KG1 (cell line): ENCODE measurements at places on chromosomes 6 and 20.

DNA sequence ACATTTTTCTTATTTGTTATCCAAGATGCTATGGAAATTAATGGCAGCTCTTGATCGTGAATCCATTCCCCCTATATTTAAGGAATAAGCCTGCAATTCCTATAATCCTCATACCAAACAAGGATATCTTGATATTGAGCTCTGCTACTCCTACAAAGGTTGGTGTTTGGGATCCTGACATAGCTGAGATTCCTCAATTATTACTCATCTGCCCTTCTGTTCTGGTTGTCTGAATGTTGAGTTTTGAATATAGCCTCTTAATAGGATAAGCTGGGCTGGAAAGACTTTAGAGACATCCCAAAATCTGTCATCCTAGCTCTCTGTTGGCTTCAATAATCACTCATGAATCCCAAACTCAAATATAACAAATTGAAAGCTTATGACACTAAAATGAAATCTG is 49.9 kb downstream of the CLIC5 start:
- no peak for DNase-seq

DNA sequence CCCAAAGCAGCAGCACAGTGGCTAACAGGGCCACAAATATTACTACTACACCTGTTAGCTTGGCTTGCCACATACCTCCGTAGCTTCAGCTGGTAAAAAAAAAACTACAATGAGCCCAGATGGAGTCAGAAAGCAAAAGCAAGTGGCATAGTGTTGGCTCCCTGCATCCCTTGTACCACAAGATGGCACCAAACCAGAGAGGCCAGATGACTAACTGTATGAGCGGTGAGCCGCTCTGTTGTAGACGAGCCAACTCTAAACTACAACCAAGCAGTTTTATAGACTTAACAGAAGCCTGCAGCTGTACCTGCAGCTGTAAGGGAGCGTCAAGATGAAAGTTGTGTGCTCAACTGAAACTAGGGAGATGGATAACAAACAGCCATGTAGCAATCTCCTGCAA is 84.5 kb upstream of the MCHR2 start:
- DNase-seq: no peak

DNA sequence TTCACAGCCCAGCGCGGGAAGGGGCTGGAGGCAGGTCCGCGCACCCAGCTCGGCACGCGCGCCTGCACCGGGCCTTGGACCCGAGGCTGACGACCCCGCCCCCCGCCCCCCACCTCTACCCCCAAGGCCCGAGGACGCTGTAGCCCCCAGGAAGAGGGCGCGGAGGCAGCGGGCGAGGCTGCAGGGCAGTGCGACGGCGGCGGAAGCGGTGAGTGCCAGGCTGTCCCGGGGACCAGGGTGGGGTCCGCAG is 1.2 kb downstream of the LIME1 start:
- DNase-seq: no peak

DNA sequence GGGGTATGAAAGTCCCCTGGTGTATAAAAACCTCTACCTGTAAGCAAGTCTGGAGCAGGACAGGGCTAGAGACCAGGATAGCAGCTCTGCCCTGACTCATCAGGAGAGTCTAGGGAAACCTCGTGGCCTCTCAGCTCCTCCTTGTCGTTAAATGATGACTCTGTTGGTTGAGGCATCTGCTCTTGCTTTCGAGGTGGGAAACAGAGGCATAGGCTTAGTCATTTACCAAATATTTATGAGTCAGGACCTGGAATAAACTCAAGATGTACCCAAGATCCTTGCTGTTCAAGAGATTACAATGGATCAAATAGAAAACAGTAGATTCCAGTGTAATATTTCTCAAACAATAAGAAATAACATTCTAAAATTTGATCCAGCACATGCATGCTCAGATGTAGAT is 5.5 kb downstream of the MANBAL start:
- DNase-seq: no peak

- no peak for DNase-seq
Observed at GRCh38 chr6:144232176-144232831, 52.8 kb upstream of the UTRN start.

DNA sequence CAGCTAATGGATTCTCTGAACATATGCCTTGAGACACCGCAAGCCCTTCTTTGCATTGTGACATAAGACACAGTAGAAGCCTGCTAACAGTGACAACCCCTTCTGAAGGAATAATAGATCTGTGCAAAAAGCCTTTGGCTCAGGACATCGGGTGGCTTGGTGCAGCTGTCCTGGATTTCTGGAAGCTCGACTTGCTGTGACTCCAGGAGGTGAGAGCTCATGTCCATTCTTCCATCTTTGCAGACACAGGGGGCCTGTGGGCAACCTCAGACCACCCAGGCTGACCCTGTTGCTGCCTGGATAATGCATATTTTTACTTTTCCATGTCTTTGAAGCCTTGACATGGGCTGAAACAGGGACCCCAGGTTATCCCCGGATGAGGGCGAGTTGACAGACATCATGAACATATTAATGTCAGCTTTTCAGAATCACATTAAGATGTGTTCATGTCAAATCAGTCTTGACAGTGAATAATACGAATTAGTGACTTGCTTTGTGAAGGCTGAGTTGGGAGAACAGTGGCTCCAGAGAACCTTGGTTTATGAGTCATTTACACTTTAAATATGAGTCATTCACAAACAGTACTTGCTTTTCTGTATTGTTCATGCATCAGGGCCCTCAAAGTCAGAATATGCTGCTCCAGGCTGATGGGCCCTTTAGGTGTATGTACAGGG is 66.8 kb upstream of the IYD start:
- DNase-seq: no peak

GRCh38 chr6:89302936-89303335 is 12.2 kb downstream of the GABRR2 start:
- DNase-seq: no peak

- no peak for DNase-seq
Observed at GRCh38 chr6:2575236-2575635, 175.5 kb downstream of the MYLK4 start.

- no peak for DNase-seq
Observed at GRCh38 chr6:163651426-163651825, 236.9 kb downstream of the QKI start.

GRCh38 chr20:42392442-42392841 is 774.3 kb upstream of the CHD6 start:
- DNase-seq: no peak

- no peak for DNase-seq
Observed at GRCh38 chr20:47843886-47844567, 58.7 kb upstream of the SULF2 start.

DNA sequence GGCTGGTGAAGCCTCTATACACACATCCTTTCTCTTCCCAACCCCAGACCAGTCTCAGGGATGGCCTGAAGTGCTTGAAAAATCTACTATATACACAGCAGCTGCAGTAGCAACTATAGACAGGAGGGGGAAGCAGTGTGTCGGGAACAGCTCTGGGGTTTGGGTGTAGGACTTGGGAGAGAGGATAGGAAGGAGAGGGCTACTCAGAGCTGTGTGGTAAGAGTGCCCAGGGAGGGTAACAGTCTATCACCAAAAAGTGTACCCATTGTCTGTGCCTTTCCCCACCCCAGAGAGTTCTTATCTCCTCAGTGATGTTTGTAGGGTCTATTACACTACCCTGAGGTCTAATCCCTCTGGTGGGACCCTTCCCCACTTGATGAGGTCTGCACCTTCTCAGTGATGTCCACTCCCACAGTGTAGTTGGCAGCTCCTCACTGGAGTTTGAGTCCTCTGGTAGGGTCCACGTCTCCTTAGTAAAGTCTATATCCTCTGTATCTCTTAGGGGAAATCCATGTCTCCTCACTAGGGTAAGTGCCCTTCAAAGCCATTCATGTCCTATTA is 1.5 kb upstream of the GGT7 start:
- peak; percentile 9 for DNase-seq

DNA sequence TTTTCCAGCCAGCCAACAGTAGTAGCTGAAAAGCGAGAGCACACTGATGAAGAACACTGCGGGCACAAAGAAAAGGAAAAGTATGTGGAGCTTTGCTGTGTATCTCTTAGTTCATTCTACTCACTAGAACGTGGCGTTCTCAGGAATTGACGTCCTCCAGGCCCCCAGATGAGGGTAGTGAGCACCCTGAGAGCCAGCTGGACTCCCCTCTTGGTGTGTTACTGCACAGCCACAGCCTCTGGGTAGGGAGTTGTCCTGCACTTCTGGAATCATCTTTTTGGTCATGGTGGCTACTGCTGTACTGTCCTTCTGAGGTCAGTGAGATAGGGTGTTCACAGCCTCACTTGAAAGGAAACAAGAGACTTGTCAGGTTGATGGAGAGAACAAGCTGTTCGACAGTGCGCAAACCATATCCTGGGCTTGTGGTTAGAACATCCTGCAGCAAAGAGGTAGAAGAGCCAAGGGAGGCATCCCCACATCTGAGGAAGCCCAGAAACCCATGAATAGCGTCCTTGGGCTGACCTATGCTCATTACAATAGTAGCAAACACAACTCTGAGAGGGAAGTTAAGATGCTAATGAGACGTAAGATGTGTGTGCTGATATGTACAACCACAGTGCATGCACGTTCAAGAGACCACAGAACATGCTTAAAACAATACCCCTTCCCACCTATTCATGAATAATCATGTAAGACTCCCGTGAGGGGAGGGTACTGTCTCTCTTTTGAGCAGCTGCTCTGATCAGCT is 14.6 kb upstream of the HLA-F start:
- no peak for DNase-seq

GRCh38 chr6:4637691-4638433 is 138.3 kb upstream of the CDYL start:
- no peak for DNase-seq

GRCh38 chr20:43960231-43960630 is 45.6 kb downstream of the TOX2 start:
- DNase-seq: no peak

- no peak for DNase-seq
Observed at GRCh38 chr20:2418388-2418787, 37.7 kb downstream of the TGM6 start.

DNA sequence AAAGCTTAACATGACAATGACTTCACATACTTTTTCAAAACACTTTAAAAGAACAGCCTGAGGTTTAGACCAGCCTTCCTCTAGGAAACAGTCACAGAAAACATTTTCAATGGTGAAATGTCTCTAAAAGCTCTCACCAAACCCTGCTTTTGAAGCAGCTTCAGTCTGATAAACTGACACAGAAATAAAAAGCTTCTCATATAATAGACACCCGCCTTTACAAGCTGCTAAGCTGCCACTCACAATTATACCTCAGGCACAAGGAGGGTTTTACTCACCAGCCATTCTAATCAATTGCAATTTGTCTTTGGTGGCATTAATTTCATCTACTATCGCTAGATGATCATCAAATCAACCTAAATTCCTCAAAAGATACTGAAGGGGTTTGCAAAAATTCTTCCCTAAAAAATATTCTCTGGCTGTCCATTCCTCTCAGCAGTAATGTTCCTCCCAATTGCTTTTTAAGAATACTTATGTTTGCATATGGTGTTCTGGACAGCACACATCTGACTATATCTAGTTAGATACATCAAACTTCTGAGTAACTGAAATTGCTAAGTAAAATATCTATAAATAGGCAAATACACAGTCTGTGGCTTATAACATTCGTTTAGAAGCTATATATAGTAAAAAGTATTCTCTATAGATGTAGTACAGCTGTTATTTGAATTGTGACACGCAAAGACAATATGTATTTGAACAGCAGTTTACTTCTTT is 29.4 kb downstream of the KIF13A start:
- no peak for DNase-seq

DNA sequence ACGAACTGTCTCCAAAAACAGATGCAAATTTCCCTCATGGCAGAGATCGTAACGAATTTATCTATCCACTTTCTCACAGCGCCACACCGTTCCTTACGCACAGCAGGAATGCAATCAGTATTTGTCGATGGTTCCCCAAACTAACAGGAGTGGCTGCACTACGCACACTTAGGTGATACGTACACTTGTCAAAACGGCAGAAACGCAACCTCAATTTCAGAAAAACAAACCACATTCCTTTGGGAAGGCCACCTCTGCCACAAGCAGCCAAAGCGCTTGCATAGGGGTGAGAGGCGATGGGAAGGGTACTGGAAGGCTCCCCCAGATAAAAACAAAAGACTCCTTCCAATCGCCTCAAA is 638 bp downstream of the MDN1 start:
- DNase-seq: peak; percentile 33

- DNase-seq: peak; percentile 30
Observed at GRCh38 chr20:44092551-44093248, 94.3 kb downstream of the JPH2 start.

GRCh38 chr6:41181566-41181965 is 18.6 kb upstream of the TREM2 start:
- no peak for DNase-seq

DNA sequence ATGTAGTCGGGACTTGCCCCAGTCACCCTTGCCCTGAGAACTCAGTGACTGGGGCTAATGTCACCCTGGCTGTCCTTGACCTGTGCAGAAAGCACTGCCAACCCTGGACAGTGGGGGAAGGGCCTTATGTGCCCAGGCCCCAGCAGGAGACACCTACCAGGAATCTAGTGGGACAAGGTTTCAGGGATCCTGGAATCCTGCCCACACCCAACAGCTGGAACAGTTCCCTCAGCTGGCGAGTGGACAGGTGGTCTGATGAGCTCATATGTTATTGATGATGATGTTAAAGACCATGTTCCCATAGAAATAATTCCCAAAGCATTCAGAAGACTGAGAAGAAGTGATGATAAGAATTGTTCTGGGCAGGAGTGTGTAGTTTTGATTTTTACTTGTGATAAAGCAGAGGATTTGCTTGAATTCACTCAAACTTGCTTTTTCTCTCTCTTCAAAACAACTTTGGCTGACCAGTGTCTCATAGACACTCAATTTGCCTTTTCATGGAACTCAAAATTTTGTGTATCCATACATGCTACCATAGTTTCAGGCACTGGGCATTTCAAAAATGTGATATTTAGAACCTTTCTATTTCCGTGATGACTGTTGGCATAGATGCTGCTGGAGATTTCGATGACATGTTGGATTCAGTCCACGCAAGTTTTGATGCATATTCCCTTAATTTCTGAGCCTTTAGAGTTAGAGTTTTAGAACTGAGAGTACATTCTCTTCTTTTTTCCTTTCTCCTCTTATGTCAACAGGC is 79.3 kb downstream of the SLC22A3 start:
- no peak for DNase-seq

DNA sequence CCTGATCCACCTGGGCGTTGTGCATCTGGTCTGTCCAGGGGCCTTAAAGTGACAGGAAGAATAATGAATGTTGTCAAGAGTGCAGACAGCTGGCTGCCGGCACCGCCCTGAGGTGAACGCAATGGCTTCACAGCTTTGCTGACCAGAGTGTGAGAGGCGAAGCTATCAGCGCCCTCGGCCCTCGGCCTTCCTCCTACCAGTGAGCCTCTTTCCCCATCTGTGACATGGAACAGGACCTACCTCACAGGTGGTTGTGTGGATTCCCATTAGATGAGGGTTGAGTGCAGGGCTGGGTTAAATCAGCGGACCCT is 54.8 kb downstream of the CTCFL start:
- no peak for DNase-seq

GRCh38 chr6:83505356-83505755 is 7.0 kb upstream of the PRSS35 start:
- no peak for DNase-seq
